ENCODE measurements at places on chromosomes 7 and 10. TPM values are rescaled to one million over a fixed set of nuclear protein-coding genes. Genes with fewer than 3 reads are reported as not detected.

Gene VENTX
- total RNA-seq: not detected

Gene SNX8
- 6.2 TPM for total RNA-seq

Gene GDF2
- not detected for total RNA-seq

Gene MBL2
- total RNA-seq: not detected

Gene HOXA1
- total RNA-seq: not detected

Gene GTPBP10
- total RNA-seq: 3.6 TPM

Gene PRPS1L1
- not detected for total RNA-seq

Gene CAMK2B
- 7.6 TPM for total RNA-seq

Gene PCLO
- 10.9 TPM for total RNA-seq

Gene ANKRD22
- 5.9 TPM for total RNA-seq

Gene TDRD1
- 0.99 TPM for total RNA-seq

Gene PODXL
- 106 TPM for total RNA-seq

Gene WDFY4
- total RNA-seq: 2.3 TPM

Gene CALCR
- total RNA-seq: not detected

Gene COX15
- total RNA-seq: 9.6 TPM

Gene ASNS
- total RNA-seq: 23.4 TPM

Gene ZNF485
- 9.6 TPM for total RNA-seq

Gene PAX4
- total RNA-seq: not detected

Gene TCERG1L
- total RNA-seq: 4.2 TPM

DNA sequence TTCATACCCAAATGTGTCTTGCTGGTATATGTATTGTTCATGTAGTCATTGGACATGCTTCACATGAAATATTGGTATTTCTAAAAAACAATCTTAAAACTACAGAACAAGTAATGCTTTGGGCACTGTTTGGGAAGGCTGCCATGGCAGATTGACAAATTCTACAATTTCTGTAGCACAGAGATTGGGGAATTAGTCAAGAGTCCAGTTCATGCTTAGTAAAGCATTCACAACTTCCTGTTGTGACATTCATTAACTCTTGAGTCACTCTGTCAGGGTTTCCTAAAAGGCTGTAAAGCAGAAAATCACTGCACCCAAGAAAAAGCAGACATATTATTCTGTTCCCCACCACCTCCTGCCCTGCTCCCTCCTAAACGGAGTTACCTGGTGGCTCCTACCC lies 398.9 kb downstream of the PHTF2 start:
- DNase-seq: no peak

DNA sequence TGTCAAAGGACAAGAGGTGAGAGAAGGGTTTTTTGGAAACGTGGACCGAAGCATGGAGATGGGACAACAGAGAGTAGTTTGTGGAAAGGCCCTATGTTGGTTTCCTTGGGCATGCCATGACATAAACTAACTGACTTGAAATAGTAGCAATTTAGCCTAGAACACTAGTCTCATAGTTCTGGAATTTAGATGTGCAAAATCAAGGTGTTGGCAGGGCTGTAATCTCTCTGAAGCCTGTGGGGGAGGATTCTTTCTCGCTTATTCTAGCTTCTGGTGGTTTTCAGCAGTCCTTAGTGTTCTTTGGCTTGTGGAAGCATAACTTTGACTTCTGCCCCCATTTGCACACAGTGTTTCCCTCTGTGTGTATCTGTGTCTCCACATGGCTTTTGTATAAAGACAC lies 283.4 kb downstream of the GFRA1 start:
- no peak for DNase-seq

DNA sequence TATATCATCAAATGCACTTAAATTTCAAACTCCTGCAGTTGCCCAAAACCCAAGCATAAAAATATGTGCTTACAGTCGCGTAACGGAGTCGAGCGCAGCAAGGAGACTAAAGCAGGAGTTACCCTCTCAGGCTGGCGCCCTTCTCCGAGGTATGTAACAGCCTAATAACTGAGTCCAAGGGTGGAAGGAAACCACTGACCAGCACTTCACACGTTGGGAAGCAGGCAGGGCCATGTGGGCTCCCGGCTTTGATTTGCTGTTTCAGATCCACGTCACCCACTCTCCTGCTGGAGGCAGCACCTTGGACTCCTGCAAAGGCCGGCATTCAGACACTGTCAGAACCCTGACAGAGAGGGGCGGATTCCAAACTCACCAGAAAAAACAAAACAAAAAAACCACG lies 123.8 kb downstream of the DIP2C start:
- no peak for DNase-seq

DNA sequence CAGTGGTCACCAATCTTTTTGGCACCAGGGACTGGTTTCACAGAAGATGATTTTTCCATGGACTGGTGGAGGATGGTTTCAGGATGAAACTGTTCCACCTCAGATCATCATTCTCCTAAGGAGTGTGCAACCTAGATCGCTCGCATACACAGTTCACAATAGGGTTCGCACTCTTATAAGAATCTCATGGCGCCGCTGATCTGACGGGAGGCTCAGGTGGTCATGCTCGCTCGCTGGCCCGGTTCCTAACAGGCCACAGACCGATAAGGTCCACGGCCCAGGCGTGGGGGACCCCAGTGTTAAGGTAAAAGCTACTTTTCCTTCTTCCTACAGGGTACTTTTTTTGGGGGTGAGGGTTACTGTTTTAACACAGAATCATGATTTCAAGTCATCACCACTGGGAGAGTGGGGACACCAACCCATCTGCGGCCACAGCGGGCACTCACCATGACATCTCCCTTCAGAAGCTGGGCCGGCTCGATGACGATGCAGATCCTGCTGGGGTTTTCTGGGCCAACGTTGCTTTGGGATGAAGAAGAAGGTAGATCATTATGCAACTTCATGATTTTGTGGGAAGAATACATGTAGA lies 170.5 kb downstream of the TNS3 start:
- DNase-seq: peak; percentile 11

- no peak for DNase-seq
These were observed 1.5 kb downstream of the STOX1 start for GRCh38 chr10:68828833-68829232.

DNA sequence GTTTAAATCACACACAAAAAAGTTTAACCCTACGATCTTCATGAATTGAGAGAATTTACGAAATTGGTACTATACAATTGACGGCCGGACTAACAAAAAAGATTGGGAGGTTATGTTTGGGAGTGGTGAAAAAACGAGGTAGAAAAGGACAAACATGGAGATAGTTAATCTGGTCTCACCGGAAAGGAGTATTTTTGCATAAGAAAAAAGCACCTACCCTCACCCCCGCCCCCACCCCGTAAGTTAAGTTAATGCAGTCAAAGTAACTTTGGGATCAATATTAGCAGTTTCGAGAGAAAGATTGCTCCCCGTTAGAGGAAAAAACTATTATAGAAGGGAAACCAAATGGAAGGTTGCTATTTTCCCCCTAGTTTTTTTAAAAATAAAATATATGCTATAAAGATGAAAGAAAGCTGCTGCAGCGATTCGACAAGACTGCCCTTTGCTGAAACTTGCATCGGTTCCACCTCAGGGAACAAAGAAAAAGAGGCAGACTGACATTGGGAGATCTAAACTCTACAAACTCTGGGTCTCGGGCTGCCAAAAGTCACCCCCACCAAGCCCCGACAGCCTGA lies 3.5 kb downstream of the SP8 start:
- no peak for DNase-seq

- no peak for DNase-seq
These were observed 291.4 kb downstream of the PTPRN2 start for GRCh38 chr7:158295966-158296797.

DNA sequence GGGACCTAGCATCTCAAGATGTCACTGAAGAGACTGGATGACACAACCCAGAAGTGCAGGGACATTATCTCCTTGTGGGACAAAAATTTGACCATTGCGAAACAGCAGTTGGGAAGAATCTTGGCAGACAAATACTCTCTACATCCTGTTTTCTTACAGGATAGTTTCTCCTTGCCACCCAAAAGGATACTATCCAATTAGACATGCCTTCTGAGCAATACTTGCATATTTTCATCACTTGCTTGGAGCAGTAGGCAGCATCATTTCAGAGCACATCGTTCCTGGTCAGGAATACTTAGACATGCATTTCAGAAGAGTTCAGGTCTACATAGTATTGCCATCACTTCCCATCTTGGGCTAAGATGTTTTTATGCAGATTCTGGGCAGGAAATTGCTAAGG lies 56.8 kb downstream of the FAS start:
- no peak for DNase-seq

DNA sequence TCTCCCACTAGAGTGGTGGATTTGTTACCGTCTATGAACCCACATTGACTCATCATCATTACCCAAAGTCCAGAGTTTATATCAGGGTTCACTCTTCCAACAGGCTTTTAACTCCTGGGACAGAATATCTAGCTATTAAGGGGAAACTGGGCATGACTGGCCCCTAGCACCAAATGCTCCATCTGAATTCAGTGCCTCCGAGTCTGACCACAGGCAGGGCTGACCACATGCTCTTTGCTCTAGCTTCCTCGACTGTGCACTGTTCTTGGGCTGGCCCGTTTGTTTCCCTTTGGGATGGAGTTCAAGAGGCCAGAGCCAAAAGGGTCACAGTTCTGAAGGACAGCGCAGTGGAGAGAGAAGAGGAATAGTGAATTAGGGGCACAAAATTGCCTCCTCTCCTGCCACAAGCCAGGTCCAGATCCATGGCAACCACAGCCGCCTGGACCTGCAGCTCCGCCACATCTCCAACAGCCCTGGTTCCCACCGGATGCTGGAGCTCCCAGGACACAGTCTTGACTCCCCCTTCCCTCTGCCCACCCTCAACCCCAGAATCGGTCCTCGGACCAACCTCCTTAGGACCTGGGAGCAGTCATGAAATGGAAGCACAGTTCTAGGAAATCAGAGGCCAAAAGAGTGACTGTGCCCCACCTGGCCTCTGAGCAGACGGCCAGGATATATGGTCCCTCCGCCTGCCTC lies 16.2 kb downstream of the CAMK2G start:
- no peak for DNase-seq

GRCh38 chr10:17453373-17454091 lies 863 bp downstream of the ST8SIA6 start:
- peak; percentile 37 for DNase-seq

GRCh38 chr7:77393261-77393660 lies 22.9 kb downstream of the GSAP start:
- DNase-seq: no peak

DNA sequence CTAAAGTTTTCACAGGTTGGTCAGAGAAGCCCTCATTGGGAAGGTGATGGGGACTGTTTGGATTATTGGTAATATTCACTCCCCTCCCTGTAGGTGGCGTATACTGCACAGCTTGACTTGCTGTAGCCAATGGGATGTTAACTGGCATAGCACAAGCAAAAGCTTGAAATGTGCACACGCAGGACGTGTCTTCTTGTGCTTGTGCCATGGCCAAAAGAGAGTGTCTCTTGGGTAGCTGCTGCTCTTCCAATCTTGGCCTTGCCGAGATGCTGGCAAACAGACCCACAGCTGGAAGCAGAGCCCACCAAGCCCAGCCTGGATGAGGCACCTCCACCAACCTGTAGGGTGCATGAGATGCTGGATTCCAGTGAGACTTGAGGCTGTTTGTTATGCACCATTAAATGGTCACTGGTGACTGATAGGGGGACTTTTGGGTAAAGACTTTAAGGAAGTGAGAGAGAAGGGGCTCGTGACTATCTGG lies 266.0 kb downstream of the GRID1 start:
- no peak for DNase-seq

GRCh38 chr7:104956753-104957450 lies 57.1 kb upstream of the KMT2E start:
- DNase-seq: no peak

DNA sequence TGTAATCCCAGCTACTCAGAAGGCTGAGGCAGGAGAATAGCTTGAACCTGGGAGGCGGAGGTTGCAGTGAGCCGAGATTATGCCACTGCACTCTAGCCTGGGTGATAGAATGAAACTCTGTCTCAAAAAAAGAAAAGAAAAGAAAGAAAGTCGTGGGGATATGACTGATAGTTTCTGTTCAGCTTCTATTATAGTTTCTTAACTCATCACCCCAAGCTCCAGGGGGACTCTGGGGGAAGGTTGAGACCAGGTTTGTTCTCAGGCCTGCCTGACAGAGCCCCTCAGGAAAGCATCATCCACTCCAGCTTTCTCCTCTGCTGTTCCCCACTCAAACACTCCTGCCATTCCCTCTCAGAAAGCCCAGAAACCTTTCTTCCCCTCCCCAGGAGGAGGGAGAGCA lies 542.4 kb upstream of the GALNT17 start:
- no peak for DNase-seq

DNA sequence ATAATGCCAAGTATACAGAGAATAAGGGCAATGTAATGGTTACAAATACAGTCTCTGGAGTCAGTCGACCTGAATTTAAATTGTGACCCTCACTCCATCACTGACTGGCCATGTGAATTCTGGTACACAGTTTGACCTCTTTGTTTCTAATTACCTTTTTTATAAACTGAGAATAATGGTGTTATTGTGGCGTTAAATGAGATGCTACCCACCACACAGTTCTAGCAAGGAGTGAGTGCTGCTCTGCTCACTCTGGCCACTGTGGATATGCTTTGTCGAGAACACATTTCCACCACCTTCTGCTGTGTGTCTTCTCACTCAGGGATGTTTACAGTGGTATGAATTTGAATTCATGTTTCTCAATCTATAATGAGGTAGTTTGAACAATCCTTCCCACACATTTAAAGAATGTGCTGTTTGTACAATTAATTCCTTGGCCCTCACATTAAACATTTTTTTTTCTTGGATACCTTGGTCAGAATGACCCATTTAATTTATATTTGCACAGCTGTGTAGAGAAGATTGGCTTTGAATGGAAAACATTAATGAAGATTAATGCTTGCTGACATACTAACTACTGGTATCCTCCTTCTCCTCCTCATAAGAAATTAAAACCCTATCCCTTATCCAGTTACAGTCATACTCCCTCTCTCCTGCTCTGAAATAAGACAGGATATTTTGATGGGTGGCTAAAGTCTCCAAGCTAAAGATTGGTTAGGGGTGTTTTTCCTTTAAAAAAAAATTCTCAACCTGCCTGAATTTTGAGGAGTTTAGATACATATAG lies 42.4 kb downstream of the PLCE1 start:
- DNase-seq: no peak

DNA sequence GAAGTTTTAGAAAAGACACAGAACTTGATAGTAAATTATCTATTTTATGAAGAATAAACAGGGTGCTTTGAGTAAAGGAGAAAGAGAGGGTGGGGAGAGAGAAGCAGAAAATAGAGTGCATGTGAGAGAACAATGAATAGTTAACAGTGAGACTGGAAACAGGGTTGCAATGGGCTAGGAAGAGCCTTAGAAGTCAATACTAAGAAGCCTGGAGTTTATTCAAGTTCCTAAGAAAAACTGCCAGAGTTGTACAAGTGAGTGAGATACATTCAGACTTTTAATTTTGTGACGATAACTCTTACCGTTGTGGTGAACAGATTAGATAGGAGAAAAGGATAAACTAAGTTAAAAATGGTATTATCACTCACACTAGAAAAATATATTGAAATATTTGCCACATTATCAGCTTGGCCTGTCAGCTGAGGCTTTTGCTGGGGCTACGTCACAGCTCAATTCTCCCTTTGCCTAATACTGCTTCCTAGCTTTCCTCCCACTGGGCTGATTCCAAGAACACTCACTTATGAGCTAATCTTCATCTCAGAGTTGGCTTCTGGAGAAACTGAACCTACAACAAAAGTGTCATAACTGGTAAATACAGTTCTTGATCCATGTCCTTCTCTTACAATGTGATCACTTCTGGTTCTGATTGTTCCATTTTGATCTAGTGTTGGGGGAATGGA lies 92.7 kb downstream of the SEMA3D start:
- DNase-seq: no peak

GRCh38 chr7:27922907-27923641 lies 183.1 kb downstream of the TAX1BP1 start:
- DNase-seq: no peak

GRCh38 chr10:94264085-94264484 lies 98.7 kb downstream of the NOC3L start:
- DNase-seq: peak; percentile 20
